ENCODE measurements at places on chromosomes 3 and 15.

GRCh38 chr3:69784954-69785514 lies 45.8 kb downstream of the MITF start:
- DNase-seq = no peak

GRCh38 chr3:21216598-21216997 lies 534.4 kb downstream of the ZNF385D start:
- DNase-seq = no peak

GRCh38 chr15:57553526-57553925 lies 38.2 kb upstream of the MYZAP start:
- no peak for DNase-seq

- no peak for DNase-seq
Observed at GRCh38 chr15:35603301-35603700, 57.3 kb upstream of the DPH6 start.

GRCh38 chr3:39088889-39089288 lies 18.5 kb downstream of the GORASP1 start:
- DNase-seq = no peak

- DNase-seq = no peak
Observed at GRCh38 chr15:82763361-82764116, 42.3 kb downstream of the FSD2 start.

DNA sequence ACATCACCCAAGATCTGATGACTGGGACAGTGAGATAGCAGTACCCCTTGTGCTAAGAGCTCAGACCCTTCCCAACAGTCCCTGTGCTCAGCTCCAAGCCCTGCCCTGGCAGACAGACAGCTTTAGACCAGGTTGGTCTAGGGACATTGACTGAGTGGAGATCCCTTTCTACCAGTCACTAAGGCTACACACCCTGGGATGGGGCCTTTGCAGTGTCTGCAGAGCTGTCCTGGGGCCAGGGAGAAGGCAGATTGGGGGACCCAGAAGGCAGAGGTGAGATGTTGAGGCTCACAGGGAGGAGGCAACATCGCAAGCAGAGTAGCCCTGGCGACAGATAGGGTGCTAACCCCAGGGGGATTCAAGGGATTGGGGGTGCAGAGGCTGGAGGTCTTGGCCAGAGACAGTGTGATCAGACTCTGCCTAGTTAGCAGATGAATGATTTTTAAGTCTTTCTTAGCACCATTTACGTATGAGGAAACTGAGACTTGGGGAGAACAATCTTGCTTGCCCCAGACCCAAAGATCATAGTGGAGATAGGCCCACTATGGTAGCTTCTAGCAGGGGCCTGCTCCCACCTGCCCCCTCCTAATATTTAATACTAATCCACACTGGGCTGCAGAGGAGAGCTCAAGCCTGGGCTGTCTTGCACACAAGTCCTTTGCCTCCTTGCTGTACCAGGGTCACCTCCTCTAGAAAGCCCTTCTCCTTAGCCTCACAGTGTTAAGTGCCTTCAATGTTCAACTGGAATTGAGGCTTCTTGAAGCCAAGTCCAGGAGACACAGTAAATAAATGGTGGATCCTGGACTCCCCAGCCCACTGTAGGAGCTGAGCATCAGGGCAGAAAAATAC lies 32.6 kb downstream of the HMCES start:
- peak; percentile 15 for DNase-seq

DNA sequence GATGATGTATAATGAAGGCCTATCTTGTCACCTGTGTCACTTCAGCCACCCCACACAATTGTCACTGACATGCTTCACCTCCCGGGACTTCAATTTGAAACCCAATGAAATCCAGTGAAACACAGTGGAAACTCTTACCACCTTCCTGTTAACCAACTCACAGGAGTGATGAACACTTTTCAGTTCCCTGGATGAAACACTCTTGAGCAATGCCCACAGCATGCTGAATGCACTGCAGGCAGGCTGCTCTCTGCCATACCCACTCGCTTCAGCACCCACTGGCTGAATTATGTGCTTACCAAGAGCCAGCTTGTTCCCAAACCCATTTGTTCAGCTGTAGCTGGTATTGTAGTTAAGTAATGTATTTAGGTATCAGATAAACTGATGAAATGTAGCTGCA lies 47.0 kb downstream of the MAP2K1 start:
- DNase-seq = no peak

GRCh38 chr3:46662771-46663551 lies 30.5 kb downstream of the ALS2CL start:
- DNase-seq = no peak

- DNase-seq = no peak
Observed at GRCh38 chr3:195508185-195508584, 34.9 kb downstream of the PPP1R2 start.

GRCh38 chr3:182393830-182394367 lies 399.4 kb upstream of the ATP11B start:
- DNase-seq = no peak

DNA sequence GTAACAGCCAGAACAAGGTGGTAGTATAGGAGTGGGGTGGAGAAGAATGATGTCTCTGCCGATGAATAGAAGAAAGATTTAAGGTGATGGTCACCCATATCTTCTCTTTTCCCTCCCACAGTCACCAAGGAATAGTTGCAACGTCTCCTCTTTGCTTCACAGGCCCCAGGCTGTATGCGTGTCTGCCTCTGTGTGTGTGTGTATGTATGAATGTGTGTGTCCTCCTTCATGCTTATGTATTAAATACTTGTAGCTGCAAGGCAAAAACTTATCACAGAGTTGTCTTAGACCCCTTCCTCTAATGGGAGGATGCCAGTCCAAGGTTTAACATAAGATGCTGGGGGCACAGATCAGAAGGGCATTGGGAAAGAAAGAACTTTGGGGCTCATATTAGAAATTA lies 19.1 kb upstream of the BNC1 start:
- DNase-seq = no peak

- no peak for DNase-seq
Observed at GRCh38 chr3:156151824-156152428, 31.5 kb downstream of the KCNAB1 start.

GRCh38 chr3:112109322-112109721 lies 23.1 kb downstream of the C3orf52 start:
- no peak for DNase-seq

DNA sequence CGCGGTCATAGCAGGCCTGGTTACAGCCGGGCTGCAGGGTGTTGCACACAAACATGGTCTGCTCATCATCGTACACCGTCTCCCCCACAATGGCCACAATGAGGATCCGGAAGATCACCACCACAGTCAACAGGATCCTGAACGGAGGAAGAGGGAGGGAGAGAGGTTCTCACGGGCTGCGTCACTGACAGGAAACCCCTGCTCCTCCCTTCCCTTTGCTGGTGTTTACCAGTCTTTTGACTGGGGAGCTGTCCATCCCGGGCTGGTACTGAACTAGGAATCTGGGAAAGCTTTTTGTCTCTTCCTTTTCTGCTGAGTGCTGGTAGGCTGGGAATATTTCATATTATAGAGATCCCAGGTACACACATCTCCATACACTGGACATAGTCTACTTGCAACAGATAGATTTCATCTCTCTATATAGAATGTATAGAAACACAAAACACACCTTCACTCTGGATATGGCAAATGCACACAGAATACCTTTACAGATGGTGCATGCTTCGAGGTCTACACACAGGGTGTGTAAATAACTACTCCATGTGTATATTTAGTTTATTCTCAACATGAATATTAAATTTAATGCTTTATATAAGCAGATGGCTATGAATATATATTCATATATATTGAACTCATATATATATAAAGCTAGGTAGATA lies 1.4 kb downstream of the GJD2 start:
- no peak for DNase-seq

DNA sequence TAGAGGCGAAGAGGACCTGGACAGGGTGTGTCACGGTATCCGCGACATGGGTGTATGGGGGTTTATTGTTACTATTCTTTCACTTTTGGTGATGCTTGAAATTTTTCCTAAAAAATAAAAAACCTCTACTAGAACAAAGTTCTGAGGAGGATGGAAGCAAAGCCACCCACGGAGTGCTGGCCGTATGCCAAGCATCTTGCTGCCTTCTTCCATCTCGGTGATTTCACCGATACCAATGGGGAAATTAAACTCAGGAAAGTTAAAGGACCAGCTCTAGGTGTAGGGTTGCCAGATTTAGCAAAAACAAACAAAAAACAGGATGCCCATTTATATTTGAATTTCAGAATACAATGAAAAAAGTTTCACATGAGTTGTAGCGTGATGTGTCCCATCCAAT lies 33.9 kb downstream of the SMAD6 start:
- no peak for DNase-seq

DNA sequence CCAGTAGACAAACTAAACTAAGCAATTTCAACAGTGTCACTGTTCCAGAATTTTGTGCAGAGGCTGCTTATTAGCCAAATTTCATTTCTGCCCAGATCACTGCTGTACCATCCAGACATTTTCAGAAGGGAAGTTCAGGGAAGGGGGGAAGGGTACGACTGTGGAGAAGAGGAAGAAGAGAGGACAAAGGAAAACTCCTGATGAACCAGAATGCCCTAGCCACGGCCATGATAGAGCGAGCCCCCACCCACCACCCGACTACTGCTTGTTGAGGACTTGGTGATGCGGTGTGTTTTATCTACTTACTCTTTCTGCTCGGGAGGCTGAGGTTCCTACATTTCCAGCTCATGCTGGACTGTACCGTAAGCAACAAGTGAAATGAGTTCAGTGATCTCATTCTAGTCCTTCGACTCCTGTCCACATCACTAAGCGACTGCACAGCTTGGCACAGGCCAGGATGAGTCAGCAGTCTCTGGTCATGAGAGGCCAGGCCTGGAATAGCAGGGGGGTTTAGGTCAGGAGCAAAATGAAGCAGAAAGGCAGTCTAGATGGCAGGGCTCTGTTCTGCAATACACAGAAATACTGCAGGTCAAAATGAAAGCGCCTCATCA lies 330.8 kb downstream of the TIGIT start:
- peak; percentile 89 for DNase-seq

GRCh38 chr3:131091768-131092167 lies 65.1 kb downstream of the NEK11 start:
- no peak for DNase-seq

GRCh38 chr15:66482539-66482938 lies 15.0 kb downstream of the SNAPC5 start:
- no peak for DNase-seq

DNA sequence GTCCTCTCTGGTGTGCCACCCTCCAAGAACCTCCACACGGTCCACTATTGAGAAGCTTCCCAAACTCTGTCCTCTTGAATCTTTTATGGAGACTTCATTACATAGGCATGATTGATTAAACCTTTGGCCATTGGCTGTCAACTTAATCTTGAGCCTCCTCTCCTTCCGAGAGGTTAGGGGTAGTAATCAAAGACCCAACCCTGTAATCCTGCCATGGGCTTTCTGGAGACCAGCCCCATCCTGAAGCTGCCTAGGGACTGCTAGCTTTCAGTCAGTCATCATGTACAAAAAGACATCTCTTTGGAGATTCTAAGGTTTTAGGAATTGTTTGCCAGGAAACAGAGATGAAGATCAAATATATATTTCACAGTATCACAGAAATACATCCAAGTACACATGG lies 37.0 kb downstream of the APH1B start:
- no peak for DNase-seq

- DNase-seq = no peak
Observed at GRCh38 chr3:105332961-105333360, 33.7 kb upstream of the ALCAM start.
